ENCODE measurements at places on chromosomes 4 and X. TPM values are rescaled to one million over a fixed set of nuclear protein-coding genes. Genes with fewer than 3 reads are reported as not detected.

TBC1D25 gene
- total RNA-seq = 14.0 TPM

MGARP gene
- 0.21 TPM for total RNA-seq

DNA sequence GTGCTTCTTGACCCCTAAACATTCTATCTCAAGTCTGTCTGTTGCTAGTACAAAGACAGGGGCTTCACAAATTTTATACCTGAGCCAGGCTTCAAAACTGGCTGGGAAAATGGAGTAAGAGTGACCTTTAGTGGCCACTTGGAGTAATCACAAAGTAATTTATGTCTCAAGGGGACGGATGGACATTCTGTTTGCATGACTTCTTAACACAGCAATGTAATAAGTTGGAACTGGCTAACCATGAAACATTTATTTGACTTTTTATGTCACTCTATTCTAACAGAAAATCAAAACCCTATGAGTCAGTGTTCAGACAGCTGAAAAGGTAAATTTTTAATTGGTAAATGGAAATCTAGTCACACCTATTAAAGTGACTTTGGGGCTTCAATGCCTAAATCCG lies 600.6 kb downstream of the ANKRD50 start:
- no peaks in the 10 kb centered on the region for H3K4me1 ChIP-seq
- H3K27ac ChIP-seq = no peak overlapping the region
- H3K36me3 ChIP-seq = no peaks in the 10 kb centered on the region

DNA sequence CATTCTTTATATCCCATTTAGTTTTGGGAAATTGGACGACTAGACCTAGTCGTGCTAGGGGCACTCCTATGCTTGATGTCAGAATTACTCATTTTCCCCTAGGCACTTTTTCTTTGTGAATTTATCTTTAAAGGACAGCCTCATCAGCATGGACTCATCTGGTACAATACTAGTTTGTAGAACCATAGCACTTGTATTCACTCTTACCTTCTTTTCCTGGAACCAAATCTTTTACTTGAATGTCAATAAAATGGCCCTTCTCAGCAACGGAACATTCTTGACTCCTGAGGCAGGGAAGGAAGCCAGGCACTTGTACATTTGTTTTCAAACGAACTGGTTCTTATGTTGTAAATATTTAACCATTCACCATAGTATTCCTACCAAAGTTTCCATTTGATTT lies 187.1 kb downstream of the SHROOM3 start:
- DNase-seq = no peak
- no peaks in the 10 kb centered on the region for H3K36me3 ChIP-seq

Measured in activated CD4-positive, alpha-beta T cell treated with anti-CD3 and anti-CD28 coated beads, Interleukin-2, amount 10 ng/mL, durations not matched to agents 24 days and 14 days (primary cell).